Activated CD8-positive, alpha-beta memory T cell treated with anti-CD3 and anti-CD28 coated beads for 1 hour (primary cell): ENCODE measurements at places on chromosomes 1 and 21.

- no peak for DNase-seq
Observed at GRCh38 chr1:203264052-203264501, 34.6 kb upstream of the CHIT1 start.

DNA sequence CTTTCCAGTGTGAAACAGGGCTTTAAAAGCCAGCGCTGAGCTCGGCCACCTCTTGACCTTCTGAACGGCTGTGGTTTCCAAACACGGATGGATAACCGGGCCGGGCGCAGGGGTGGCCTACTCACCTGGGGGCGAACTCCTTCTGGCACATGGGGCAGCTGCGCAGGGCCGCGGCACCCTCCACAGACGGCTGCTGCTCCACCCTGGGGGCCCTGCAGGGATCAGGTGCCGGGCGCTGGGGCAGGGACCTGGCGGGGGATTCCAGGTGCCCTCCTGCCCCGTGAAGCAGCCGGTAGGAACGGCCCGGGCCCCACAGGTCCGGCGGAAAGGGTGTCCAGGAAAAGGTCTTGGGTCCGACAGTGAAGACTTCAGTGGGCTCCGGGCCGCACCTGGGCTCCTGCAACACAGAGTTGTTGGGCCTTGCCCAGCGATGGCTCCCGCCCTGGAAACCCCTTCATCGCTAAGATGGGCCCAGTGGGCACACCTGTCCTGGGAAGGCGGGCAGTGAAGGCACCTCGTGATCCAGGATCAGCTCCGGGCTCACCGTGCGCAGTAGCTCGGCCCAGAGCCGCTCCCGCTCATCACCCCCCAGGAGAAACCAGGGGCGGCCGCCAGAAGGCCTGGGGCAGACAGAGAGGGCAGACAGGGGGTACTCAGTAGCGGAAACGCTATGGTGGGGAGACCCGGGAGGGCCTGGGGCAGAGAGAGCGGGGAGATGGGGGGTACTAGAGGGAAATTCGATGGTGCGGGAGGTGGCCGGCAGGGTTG is 874 bp downstream of the FAAP20 start:
- no peak for DNase-seq

DNA sequence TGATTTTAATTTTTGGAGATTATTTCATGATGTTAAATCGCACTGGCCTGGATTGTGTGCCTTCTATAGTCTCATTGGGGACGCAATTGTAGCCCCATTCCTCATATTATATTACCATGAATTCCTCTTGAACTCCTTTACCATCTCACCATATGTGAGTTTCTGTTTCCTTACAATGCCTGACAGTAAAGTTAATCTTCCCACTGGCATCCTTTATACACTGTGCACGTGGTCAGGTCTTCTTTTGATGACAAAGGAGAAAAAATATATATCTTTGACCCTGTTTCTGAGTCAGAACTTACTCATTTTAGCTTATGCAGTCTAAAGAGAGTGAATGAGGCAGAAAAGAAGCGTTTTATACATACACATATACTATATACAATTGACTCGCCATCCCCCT is 774 bp upstream of the ABL2 start:
- DNase-seq = no peak

DNA sequence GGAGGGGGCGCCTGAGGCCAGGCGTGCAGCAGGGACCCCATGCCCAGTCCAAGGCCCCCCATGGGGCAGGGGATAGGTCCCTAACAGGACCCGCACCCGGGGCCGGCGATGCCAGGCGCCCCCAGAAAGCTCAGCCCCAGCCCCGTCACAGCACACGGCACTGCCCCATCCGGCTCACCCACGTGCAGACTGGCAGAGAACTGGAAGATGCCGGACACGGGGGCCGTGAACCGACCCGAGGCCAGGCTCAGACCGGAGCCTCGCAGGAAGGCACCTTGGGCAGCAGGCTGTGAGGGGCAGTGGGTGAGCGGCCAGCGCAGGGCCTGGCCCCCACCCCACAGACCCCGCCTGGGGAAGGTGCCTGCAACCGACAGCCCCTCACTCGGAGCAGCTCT is 3.3 kb downstream of the C1QTNF12 start:
- DNase-seq = no peak

DNA sequence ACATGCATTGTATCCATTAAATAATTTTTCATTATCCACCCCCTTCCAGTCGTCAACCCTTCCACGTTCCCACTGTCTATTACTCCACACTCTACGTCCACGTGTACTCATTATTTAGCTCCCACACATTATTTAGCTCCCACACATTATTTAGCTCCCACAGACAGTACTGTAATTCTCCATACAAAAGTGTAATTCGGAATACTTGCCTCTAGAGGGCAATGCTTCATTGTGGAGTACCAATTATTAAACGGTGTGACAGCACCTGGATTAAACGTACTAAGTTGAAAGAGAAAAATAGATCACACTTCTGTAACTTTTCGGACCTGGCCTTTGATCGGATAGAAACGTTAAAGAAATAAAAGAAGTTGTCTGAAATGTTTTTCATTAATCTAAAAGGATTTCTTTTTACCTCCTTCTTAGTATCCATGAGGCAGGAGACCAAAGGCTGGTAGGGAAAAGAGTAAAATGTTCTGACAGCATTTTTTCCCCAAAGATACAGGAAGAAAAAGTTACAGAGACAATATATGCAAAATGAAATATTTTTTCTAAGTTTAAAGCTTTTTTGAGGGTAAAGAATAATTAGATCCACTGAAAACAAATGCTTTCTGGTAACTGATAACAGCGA is 99.2 kb downstream of the LHX8 start:
- no peak for DNase-seq

DNA sequence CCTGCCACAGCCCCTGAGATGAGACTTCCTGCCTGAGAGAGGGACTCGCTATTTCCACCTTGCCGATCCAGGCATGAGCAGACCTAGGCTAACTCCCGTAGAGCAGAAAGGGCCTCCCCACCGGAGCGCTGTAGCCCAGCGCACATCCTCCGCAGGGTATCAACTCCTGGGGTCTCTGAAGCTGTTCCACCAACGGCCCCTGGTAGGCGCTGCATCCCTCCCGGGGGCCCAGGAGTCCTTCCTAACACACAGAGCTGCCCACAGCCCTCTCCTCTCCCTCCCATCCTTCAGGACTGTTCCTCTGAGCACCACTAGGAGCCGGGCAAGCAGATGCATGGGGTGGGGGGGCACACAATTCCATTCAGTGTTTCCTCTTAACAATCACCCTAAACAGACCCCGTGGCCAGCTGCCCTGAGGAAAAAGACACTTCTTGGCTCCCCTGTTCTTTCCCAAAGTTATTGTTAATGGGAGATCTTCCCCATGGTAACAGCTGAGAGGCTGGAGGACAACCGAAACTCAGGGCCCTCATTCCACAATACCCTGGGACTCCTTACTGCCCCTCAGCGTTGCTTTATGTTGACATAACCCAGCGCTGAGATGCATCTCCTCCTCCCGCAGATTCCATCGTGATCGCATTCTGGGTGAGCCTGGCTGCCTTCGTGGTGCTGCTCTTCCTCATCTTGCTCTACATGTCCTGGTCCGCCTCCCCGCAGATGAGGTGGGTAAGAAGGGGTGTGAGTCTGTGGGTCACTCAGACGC is 7.5 kb downstream of the MRAP start:
- DNase-seq = no peak

- no peak for DNase-seq
Observed at GRCh38 chr21:28375708-28376385, 616.8 kb downstream of the LTN1 start.

DNA sequence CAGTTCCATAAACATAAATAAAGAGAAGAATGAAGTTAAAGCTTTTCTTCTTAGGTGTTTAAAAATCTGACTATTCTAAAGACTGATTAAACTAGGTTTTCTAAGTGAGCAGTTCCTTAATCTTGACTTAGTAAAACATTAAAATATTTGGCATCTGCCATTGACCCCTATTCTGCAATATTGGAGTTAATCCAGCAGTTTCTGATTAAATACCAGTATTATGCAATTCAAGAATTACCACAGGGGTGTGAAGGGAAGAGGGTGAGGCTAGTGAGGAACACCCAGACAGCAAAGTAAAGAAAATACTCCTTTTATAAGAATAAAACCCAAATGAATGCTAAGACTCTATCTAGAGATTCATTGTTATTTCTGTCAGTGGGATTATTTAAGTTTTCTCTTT is 40.9 kb downstream of the CLIC4 start:
- DNase-seq = no peak

- DNase-seq = no peak
Observed at GRCh38 chr1:87872189-87872588, 543.5 kb downstream of the LMO4 start.
